Pulmonary artery endothelial cell (primary cell): ENCODE measurements at places on chromosomes 2 and 18. TPM values are rescaled to one million over a fixed set of nuclear protein-coding genes. Genes with fewer than 3 reads are reported as not detected.

DNA sequence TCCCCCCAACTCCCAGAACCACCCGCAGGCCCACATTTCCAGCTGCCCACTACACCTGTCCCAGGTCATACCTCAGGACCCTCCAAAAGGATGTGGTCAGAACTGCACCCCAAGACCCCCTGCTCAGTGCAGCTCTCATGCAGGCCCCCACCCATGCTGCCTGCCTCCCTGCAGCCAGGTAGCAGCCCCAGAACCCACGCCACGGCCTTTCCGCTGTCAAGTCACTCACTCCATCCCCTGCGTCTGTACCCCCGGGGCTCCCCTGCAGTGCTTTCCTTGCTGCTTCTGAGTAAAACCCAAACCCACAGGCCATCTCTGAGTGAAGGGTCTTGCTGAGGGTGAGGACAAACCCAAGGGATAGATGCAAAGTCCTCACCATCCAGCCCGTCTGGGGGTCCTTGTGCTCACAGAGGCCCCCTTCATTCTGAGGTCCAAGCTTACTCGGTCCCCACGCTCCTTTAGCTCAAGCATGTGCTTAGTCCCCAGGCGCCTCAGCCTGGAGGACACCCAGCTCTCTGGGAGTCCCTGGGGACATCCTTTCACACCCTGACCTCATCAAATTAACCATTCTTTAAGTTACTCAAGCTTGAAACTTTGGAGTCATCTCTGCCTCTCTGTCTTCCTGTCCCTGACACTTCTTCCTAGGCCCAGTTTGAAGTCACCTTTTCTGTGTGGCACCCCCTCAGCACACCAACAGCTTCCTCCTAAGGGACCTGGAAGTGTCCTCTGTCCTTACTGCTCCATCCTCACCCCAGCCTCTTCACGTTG lies 130.1 kb downstream of the SMAD7 start:
- no peak for DNase-seq

DNA sequence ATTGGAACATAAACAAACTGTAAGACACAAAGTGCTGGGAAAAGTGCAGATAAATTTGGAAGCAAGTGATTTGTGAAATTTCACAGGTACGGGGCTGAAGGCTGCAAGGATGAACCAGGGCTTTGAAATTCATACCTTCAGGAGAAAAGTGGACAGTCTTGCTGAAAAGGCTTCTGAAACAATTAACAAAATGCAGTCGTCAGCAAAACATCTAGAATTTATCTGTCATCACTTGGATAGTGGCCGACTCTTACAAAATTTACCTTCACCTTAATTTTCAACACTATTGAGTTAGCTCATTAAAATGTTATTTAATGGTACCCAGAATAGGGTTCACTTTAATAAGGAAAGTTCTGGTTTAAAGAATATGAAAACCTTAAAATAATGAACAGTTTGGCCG lies 138.3 kb downstream of the SNTG2 start:
- DNase-seq = no peak

DNA sequence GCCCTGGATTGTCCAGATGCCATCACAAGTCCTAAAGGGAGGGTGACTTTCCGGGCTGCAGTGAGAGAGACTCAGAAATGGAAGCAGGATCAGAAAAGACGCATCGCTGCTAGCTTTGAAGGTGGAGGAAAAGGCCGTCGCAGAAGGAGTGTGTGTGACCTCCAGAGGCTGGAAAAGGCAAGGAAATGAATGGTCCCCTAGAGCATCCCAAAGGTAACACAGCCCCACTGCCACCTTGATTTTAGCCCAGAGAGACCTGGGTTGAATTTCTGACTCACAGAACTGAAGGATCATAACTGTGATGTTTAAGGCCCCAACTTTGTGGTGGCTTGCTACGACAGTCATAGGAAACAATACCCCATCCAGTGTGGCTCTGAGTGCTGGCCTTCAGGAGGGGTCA lies 8.6 kb upstream of the NCK2 start:
- no peak for DNase-seq

GRCh38 chr2:148814143-148814859 lies 60.7 kb upstream of the KIF5C start:
- DNase-seq = no peak

GRCh38 chr2:35463805-35464596 lies 891.6 kb upstream of the CRIM1 start:
- no peak for DNase-seq

DNA sequence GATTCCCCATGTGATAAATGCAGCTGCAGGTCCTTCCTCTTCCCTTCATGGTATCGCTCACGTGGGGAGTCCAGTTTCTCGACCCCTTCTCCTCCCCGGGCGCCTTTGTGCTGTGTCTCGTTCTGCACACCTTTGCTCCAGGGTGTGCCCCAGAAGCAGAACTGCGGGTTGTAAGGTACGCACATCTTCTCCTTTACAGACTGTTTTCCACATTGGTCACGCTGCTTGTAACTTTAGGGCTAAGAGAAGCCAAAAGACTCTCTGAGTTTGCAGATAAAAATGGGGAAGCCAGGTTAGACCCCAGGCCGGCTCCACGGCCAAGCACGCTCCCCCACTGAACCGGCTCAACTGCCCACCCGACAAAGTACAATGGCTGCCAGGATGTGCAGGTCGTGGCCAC lies 45.9 kb upstream of the TFCP2L1 start:
- no peak for DNase-seq

DNA sequence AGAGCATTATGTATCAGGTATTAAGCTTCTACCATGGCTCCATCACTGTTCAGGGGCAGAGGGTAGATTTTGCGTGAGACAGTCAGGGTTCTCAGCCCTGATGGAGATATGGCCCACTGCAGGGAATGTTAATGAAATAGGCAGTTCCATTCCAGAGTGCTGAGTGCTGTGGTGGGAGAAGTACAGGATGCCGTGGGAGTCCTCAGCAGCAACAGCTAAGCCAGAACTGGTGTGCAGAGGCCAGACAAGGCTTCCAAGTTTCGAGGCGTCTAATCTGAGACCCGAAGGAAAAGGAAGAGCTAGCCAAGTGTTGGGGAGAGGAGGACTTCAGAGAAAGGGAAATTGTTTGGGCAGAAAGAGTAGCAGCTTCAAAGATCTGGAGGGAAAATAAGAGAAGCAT lies 30.2 kb upstream of the MAPRE2 start:
- DNase-seq = no peak

DNA sequence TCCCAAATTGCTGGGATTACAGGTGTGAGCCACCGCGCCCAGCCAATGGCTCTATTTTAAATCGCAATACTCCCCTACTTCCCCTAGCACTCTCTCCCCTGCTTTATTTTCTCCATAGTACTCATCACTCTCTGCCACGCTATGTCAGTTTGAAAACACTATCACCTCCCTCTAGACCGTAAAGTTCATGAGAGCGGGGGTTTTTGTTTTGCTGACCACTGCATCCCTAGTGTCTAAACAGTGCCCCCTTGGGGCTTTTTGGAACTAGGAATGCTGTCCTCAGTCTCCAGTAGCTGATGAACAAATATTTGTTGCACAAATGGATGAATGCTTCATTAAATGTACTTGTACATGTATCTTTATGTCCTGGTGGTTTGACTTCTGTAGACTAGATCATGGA lies 44.1 kb downstream of the ATOH8 start:
- DNase-seq = peak; percentile 15

- DNase-seq = no peak
These were observed 253.5 kb downstream of the DYSF start for GRCh38 chr2:71706836-71707235.

DNA sequence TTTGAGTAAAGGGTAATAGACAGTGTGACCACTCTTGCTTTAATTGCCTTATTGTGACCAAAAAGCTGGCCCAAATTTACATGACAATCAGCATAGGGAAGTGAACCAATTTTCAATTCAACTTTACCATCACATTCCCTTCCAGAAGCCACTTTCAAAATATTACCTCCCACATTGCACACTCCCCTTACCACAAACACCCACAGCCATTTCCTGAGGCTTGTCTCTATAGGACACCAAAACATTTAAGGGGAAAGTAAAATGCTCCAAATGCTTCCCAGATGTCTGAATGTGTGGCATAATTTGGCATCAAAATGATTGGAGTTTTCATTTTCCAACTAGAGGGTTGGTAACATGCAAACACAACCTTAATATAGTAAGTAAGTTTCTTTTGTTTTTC lies 616.1 kb downstream of the SLC4A3 start:
- no peak for DNase-seq

GRCh38 chr2:128158176-128158575 lies 67.2 kb downstream of the UGGT1 start:
- no peak for DNase-seq

DNA sequence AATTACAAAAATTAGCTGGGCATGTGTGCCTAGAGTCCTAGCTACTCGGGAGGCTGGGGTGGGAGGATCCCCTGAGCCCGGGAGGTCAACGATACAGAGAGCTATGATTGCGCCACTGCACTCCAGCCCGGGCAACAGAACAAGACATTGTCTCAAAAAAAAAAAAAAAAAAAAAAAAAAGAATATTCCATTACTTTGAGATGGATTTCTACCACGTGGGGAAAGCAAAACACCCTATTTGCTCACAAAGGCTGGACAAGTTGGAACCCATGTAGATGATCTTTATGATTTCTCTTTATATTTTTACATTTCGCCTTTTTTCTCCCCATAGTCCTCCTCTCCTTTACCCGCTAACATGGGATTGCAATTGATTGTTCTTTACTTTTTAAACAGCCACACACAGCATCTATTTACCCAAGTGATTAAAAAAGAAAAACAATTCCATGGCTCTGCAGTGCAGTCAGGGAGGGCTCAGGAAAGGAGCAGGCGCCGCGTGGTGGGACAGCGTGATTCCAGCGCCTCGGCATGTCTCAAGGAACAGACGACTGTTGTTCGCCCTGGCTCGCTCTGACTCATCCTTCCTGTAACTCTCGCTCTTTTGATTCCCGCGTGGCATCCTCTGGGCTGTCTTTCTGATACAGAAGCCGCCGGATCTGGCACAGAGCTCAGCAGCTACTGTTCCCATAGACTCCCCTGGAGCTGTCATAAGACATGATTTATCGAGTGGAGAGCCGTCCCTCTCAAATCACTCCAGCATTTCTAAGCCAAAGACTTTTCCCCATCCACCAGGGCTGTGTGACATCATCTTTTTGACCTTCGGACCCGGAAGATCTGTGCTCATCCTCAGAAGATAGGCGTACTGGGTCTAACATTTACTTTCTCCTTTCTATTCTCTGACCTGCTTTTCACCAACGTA lies 230.4 kb upstream of the AGAP1 start:
- DNase-seq = peak; percentile 60

GRCh38 chr18:21364471-21364870 lies 122.4 kb downstream of the GREB1L start:
- no peak for DNase-seq

DNA sequence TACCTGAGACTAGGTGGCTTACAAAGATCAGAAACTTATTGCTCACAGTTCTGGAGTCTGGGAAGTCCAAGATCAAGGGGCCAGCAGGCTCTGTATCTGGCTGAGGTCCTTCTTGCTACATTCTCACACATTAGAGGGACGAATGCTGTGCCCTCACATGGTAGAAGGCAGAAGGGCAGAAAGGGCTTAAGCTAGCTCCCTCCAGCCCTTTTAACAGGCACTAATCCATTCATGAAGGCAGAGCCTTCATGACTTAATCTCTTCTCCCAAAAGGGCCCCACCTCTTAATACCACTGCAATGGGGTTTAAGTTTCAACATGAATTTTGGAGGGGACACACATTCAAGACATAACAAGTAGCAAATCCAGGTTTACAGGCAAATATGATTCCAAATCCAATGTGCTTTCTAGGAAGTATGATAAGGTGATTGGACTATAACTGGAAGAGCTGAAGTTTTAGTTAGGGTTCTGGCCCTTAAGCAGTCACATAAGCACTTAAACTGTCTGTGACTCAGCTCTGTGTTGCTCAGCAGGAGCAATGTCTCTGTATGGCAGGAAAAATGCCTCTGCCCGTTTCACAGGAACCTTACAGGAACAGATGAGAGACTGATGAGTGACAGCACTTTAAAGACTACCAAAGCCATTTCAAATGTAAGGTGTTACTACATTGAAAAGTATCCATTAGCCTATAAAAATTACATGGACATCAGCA lies 119.6 kb upstream of the PTPRM start:
- DNase-seq = no peak

- no peak for DNase-seq
These were observed 156.3 kb downstream of the LAMA1 start for GRCh38 chr18:6961331-6961730.

GRCh38 chr2:240918258-240919091 lies 12.3 kb downstream of the CROCC2 start:
- DNase-seq = no peak

GRCh38 chr2:223383315-223383714 lies 218.8 kb downstream of the SCG2 start:
- no peak for DNase-seq

GRCh38 chr2:41717839-41718238 lies 330.0 kb upstream of the PKDCC start:
- no peak for DNase-seq

DNA sequence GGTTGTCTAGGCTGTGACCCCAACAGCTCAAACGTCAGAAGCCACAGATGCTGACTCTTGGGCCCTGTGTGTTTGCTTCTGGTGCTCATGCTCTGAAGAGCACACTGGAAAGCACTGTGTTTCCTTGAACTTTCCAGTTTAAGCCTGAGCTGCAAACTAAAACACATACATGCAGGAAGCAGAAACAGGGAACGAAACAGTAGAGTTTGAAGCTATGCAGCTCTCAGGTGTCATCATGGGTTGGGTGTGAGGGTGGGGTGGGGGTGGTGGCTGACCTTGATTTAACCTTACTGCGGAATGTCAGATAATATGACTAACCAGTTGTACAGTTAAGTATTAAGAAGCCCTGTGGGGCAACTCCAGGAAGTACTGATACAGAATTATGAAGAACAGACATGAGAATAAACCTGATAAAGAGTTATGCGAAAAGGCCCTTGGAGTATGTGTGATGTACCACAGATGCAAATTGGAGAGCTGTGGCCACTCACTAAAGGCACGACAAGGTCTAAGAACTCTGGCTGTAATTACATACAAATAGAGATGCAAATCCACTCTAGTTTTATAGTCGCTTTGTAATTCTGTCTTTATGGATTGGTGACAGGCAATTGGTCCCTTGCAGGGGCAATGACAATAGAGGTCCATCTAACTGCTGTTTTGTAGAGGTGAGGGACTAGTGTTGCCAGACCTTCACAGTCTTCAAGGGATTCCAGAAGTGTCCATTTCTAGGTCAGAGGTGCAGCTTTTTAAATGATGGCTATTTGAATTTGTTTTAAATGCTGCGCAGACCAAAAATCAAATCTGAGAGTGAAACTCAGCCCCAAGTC lies 273.1 kb downstream of the NAPG start:
- DNase-seq = no peak

GRCh38 chr2:128504246-128505149 lies 185.8 kb upstream of the HS6ST1 start:
- DNase-seq = no peak

- DNase-seq = no peak
These were observed 1399.1 kb upstream of the PIK3C3 start for GRCh38 chr18:40555914-40556313.

EPB41L3 gene
- total RNA-seq = 92.4 and 122 TPM in 2 replicates

ALPP gene
- total RNA-seq = not detected in 2 replicates

AOX1 gene
- total RNA-seq = 3.4 and 14.5 TPM in 2 replicates

ANKRD39 gene
- 8.0 and 9.8 TPM in 2 replicates for total RNA-seq

DNAJC5G gene
- not detected in 2 replicates for total RNA-seq

HOXD9 gene
- not detected in 2 replicates for total RNA-seq

PROM2 gene
- 0.07 and 0.14 TPM in 2 replicates for total RNA-seq

SPATA3 gene
- not detected in 2 replicates for total RNA-seq

OTOS gene
- not detected in 2 replicates for total RNA-seq

TTN gene
- 0.95 and 2.7 TPM in 2 replicates for total RNA-seq

PRSS56 gene
- not detected in 2 replicates for total RNA-seq

MYL1 gene
- total RNA-seq = not detected in 2 replicates
